ENCODE measurements at places on chromosomes 4 and X.

DNA sequence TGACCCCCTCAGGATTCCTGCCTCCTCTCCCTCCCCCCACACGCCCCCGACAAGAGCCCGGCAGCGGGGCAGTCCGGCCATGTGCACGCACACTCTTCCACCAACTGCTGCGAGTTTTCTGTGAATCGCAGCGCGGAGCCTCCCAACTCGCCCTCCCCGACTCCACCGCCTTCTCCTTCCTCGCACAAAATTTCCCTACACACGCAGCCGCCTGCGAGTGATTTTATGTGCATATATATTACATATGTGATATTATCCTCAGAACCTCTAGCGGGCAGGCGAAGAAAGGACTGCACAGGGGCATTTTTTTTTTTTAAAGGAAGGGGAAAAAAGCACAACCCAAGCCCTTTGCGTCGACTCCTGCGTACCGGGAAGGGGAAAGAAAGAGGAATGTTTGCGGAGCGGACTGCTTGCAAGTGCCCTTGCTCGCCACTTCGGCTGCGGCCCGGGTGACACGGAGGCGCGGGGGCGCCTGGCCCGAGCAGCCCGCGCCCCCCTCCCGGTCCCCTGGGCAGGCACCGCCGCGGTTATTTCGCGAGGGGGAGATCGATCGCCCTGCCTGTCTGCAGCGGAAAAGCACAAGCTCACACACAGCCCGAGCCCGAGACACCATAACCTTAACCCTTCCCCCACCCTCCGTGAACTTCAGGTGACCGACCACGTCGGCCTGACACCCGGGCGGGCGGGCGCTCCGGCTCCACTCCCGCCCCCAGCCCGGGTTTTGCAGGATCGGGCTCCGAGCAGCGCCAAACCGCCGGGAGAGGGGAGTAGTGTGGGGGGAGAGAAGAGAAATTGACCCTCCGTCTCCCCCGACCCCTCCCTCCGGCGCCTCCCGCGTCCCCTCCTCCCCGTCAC is 2.3 kb downstream of the ZNF827 start:
- ATAC-seq, result peak; percentile 39

- no peak for ATAC-seq
Observed at GRCh38 chr4:64330143-64330542, 79.1 kb downstream of the TECRL start.

GRCh38 chr4:125649452-125649851 is 334.7 kb downstream of the FAT4 start:
- ATAC-seq, result no peak

GRCh38 chrX:40950546-40950945 is 134.7 kb upstream of the USP9X start:
- no peak for ATAC-seq

- ATAC-seq, result no peak
Observed at GRCh38 chr4:181416966-181417365, 826.2 kb upstream of the TENM3 start.

DNA sequence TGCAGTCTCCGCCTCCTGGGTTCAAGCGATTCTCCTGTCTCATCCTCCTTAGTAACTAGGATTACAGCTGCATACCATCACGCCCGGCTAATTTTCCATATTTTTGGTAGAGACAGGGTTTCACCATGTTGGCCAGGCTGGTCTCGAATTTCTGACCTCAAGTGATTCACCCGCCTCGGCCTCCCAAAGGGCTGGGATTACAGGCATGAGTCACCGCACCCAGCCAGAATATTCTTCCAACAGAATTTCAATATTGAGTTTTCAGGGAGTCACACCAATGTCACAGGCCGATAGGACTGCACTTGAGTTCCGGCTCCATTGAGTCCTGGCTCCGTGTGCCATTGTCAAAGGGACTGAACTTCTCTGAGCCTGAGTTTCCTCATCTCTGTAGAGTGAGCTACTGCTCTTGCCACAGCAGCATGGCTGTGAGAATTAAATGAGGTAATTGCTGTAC is 82.9 kb downstream of the CLCN4 start:
- ATAC-seq, result no peak

DNA sequence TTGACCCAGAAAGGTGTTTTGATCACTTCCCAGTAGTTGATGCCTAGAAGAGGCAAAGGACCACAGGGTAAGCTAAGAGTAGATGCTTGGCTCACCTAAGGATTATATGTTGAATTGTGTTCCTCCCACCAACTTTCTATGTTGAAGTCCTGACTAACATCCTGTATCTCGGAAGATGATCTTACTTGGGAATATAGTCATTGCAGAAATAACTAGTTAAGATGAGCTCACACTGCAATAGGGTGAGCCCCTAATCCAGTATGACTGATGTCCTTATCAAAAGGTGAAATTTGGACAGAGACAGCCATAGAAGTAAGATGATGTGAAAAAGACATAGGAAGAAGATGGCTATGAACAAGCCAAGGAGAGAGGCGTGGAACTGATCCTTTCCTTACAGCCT is 3.3 kb upstream of the HMGB2 start:
- no peak for ATAC-seq

GRCh38 chrX:120251471-120252011 is 929 bp downstream of the ZBTB33 start:
- ATAC-seq, result no peak

DNA sequence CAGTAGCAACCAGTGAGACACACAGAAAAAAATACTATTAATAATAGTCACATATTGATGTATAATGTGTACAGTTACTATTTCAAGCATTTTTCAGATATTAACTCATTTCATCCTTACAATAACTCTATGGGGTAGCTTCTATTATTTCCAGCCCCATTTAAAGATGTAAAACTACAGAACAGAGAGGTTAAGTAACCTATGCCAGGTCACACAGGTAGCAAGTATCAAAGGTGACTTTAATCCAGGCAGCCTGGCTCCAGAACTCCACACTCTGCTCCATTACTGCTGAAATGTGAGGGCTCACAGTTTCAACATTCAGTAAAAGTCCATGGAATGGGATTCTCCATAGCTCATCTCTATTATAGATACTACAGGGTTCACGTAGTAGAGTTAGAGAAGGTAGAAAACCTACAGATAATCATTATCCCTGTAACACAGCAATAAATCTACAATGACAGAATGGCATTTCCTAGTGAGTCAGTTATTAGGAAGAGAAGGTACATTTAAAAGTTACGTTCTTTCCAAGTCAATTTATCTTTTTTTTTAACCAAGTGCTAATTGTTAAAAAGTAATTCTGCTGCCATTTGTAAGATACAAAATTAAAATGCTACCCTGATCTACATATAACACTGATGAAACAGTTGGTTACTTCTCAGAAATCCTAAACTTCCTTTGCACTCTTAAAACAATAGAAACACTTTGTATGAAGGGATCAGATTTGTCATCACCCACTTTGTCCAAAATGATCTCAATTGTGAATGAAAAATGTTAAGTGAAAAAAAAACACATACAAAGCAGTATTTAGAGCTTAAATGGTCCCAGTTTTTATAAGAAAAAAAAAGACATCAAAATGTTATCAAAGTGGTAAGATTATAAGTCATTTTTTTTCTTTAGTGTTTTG is 18.7 kb downstream of the RELL1 start:
- no peak for ATAC-seq

DNA sequence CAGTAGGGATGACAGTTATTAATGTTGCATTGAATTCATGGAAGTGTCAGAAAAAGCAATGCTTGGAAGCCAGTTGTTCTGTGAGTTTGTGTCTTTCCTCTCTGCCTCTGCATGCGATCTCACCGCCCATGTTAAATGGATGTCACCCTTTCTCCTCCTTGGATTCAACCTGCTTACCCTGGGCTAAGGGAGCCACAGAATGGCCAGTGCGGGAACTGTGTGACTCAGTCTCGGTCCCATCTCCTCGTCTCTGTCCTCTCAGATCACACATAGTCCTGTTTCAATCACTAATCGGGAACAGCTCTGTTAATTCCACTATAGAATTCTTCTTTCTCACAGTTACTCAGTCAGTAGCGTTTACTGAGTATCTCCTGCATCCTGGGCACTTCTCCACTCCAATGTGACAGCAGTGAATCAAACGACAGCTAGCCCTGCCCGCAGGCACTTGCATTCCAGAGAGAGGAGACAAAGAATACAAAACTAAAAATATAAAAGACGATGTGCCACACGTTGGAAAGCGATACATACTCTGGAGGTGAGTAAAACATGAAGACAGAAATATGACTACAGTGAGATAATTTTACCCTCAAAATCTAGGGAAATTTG is 53.6 kb upstream of the TLR3 start:
- no peak for ATAC-seq

- no peak for ATAC-seq
Observed at GRCh38 chrX:134821901-134822300, 163.6 kb upstream of the PLAC1 start.

- no peak for ATAC-seq
Observed at GRCh38 chr4:120215350-120215749, 148.7 kb upstream of the MAD2L1 start.

- no peak for ATAC-seq
Observed at GRCh38 chr4:59612235-59612634, 1587.9 kb upstream of the ADGRL3 start.

GRCh38 chr4:13704035-13704434 is 76.5 kb upstream of the BOD1L1 start:
- no peak for ATAC-seq

DNA sequence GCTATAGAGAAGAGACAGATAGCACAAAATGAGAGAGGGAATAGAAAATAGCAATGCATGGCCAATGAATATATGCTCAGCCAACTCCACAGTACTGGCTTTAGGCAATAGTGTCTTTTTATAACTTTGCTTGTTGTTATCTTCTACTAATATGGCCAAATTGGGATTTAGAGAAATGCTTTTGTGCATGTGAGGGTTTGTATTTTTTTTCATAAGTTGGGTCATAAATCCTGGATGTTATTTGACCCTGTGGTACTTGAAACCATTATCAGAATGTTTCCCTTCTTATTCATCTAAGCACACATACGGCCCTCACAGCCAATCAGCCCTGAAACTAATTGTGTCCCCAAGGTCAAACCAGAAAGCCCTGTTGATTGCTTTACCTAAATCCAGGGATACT is 35.2 kb upstream of the LPAR4 start:
- ATAC-seq, result no peak

- ATAC-seq, result no peak
Observed at GRCh38 chr4:85952972-85953650, 406.7 kb downstream of the MAPK10 start.

- ATAC-seq, result no peak
Observed at GRCh38 chr4:88859191-88859812, 161.7 kb upstream of the NAP1L5 start.

DNA sequence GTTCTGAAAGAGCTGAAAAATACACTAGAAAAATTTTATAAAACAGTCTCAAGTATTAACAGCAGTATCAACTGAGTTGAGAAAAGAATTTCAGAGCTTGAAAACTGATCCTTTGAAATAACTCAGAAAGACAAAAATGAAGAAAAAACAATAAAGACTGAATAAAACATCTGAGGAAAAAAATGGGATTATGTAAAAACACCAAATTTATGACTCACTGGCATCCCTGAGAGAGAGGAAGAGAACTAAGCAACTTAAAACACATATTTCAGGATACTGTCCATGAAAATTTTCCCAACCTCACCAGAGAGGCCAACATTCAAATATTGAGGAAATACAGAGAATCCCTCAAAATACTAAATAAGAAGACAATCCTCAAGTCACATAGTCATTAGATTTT is 22.9 kb downstream of the PABPC4L start:
- ATAC-seq, result no peak

DNA sequence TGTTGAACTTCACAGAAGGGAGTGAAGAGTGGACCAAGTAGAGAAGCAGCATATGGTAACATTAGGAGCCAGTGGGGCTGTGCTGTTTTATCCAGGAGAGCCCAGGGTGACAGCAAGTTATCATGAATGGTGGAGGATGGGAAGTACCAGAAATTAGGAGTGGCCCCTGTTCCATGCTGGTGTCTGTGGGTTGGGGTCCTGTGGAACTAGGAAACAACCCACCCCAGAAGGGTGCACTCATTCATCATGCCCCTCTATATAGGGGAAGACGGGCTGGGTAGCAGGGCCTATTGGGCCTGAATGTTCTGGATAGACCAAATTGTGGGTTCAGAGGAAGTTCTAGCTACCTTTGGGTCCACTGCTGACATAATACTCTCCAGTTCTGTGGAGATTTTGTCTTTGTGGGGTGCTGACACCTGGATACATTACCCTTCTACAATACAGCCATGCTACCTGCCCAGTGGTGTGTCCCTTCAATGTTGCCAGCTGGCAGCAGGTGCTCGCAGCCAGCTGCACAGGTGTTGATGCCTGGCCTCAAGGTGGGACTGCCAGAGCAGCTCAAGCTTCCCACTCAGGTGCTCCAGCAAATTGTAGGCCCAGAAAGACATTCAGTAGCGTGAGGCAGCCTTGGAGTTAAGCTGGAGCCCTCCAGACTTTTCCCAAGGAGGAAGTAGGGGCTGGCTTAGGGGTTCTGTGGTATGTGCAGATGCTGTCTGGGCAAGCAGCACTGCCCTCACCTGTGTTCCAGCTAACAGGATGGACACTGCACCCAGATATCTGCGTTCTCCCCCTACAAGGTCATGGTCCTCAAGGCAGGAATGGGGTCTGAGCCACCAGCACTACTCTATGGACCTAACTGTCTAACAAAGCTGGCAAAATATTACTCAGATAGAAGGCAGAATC is 106.5 kb downstream of the NHSL2 start:
- ATAC-seq, result no peak

DNA sequence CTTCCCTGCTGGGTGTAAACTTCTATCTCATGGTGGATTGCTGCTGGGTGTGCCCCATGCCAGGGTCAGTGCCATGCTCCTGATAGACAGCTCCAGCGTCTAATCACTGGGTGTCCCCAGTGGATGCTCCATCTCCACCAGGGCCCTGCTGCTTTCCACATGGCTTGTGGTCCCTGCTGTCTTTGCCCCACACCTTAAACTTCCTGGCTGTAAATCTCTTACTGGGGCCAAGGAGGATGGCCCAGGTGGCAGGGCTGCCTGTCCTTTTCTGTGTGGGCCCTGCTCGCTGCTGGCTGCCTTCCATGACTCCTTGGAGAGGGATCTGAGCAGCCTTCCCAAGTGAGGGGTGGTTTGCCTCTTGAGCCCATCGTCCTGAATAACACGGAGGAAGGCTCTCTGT is 51.8 kb downstream of the RGS12 start:
- no peak for ATAC-seq

GRCh38 chr4:187166886-187167512 is 443.3 kb upstream of the FAT1 start:
- ATAC-seq, result no peak

DNA sequence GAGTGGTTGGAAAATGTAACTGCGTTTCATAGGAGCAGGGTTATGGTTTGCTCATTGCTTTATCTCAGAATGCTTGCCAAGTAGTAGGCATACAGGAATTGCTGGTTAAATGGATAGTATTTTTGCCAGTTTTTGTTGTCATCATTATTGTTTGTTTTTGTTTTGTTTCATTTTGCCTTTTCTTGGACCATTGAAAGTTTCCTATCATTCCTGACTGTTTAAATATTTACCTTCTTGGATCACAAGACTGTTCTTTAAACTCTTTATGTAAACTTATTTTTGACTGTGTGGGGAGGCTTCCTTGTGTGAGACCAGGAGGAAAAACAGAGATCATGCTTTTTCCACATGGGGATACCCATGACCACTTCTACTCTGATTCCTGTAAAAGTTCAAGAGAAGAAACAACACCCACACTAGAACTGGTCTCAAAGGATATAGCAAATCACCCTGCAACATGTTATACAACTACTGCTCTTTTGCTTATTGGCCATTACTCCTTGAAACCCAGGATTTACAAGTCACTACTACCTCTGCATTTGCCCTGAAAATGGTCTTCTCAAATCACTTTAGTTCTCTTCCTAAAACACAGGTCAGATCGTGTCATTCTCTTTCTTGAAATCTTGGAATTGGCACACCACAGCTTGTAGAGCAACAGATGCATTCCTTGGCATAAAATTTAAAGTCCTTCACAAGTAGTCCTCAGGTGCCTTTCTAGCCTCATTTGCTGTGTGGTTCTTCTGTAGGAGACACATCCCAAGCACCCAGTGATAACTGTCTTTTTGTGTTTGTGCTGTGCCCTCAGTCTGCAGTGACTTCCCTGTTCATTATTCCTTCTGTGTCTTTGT is 51.3 kb downstream of the FNIP2 start:
- ATAC-seq, result no peak
